Urinary bladder (tissue), 4 donors: ENCODE measurements at places on chromosomes 16 and 17. TPM values are rescaled to one million over a fixed set of nuclear protein-coding genes. Genes with fewer than 3 reads are reported as not detected.

DNA sequence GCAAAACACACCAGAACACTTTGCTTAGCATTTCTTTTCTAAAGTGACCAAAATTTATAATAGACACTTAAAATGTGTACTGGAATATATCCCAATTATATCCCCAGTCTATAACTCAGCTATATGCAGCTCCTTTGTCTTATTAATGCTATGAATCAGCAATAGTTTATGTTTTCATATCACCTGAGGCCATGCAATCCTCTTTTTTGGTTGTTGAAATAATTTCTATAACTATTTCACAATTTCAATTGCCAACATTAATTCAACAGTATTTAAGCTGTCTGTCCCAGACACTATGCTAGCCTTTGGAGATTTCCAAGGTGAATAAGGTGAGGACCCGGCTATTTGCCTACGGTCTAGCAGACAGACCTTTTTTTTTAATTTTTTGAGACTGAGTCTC lies 17.2 kb upstream of the BMERB1 start:
- DNase-seq = no peak

DNA sequence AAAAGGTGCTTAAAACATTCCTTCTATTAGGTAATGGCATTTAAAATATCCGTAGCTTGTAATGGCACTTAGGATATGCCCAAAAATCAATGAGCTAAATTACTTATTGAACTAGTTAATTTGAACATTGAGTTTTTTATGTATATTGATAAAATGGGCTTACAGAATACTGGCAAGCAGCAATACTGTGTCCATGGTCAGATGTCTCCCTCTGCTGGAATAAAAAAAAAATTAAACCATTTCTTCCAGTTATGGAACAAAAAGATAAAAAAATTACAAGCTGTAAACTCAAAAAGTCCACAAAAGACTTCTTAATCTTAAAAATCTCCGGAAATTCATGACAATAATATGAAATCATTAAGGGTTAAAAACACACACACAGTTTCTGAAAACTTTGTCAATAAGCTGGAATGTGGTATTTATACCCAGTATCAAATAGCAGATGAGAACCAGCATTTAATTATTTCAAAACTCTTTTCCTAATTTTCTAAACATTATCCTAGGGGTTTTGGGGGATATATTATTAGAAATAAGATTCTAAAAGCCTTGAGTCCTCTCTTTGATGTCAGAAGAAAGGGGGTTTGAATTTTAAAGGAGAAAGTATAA lies 21.5 kb upstream of the PSMD7 start:
- DNase-seq = no peak

The KRTAP4-5 gene
- not detected for polyA plus RNA-seq

The P2RX5 gene
- polyA plus RNA-seq = 1.0 TPM

The MT4 gene
- polyA plus RNA-seq = not detected

- no peak for DNase-seq
These were observed 123.2 kb downstream of the CPPED1 start for GRCh38 chr16:12680531-12680930.

DNA sequence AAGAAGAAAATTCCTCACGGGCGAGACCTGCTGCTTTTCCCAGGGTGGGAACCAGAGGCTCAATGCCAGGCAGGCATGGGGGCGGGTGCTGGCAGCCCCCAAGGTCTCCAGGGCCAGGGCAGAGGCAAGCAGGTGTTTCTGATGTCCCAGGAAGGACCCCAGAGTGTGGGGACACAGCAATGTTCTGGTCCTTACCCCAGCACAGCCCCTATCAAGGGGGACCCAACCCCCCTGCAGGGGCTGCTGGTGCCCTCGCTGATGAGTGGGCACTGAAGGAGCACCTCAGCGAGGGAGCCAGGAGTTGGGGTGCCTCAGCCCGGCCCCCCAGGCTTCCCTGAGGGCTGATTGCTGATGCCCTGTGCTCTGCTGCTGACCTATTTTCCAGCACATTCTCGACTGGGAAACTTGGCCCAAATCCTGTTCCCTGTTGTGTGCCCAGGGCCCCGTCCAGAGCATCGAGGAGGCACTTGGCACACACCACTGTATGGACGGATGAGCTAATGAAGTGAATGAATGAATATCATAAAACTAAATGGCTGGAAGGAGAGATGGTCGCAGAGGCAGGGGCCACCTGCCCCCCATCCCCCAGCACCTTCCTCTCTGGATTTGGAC lies 2.8 kb downstream of the DBNDD1 start:
- no peak for DNase-seq

- no peak for DNase-seq
These were observed 34.3 kb downstream of the SEC14L1 start for GRCh38 chr17:77174928-77175661.

DNA sequence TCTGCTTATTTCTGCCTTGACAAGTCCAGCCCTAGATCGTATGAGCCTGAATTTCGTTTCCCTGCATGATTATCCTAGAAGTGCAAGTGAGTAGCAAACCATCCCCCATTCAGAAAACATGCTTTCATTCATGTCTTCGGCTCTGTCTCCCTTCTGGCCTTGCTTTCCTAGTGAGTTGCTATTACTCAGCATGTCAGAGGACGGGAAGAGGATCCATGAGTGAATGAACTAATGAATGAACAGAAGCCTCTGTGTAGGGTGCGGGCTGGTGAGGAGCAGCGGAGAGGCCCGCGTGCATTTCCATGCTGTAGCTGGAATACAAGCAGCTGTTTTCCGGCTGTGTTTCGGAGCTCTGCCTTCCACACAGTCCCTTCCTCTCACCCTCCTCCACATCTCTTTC lies 155.7 kb upstream of the NOL11 start:
- no peak for DNase-seq

- DNase-seq = no peak
These were observed 3.8 kb downstream of the MRPL12 start for GRCh38 chr17:81706757-81707624.

DNA sequence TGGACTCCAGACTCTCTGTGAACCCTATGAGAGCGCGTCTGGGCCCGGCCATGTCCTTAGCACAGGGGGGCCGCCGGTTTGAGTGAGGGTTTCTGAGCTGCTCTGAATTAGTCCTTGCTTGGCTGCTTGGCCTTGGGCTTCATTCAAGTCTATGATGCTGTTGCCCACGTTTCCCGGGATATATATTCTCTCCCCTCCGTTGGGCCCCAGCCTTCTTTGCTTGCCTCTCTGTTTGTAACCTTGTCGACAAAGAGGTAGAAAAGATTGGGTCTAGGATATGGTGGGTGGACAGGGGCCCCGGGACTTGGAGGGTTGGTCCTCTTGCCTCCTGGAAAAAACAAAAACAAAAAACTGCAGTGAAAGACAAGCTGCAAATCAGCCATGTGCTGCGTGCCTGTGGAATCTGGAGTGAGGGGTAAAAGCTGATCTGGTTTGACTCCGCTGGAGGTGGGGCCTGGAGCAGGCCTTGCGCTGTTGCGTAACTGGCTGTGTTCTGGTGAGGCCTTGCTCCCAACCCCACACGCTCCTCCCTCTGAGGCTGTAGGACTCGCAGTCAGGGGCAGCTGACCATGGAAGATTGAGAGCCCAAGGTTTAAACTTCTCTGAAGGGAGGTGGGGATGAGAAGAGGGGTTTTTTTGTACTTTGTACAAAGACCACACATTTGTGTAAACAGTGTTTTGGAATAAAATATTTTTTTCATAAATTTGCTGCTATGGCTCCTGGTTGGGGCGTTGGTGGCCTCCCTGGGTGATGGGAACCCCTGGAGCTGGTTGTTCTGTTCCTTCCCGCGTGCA lies 23.1 kb downstream of the STAT5A start:
- DNase-seq = peak; percentile 79

DNA sequence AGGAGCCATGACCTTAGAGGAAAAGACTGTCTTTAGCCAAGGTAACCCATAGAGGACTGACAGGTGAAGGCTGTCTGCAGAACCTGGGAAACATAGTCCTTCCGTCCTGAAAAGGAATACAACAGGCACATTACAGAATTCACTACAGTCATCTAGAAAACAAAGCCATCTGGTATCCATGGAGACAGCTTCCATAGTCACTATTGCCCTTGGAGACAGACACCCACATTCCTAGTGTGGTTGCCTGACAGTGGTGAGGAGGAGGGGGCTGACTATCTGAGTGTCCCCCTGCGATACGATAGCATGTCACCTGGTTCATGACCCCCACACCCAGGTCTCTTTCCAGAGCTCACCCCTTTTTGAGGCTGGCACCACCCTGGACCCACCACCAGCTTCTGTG lies 254.7 kb downstream of the CDH13 start:
- no peak for DNase-seq

The RAB11FIP4 gene
- polyA plus RNA-seq = 1.5 TPM

- peak; percentile 95 for DNase-seq
These were observed 636 bp upstream of the GABARAP start for GRCh38 chr17:7242717-7243452.

GRCh38 chr16:5463820-5464219 lies 366.2 kb upstream of the EEF2KMT start:
- no peak for DNase-seq
